NCI-H460 (cell line): ENCODE measurements at places on chromosomes 5 and 9. TPM values are rescaled to one million over a fixed set of nuclear protein-coding genes. Genes with fewer than 3 reads are reported as not detected.

PCDHGA6 gene
- total RNA-seq = 1.1 and 1.2 TPM in 2 replicates

PCDHB7 gene
- total RNA-seq = 0.17 and 0.25 TPM in 2 replicates

SPINK4 gene
- not detected in 2 replicates for total RNA-seq

AIF1L gene
- total RNA-seq = 4.2 and 5.0 TPM in 2 replicates

QRFP gene
- not detected in 2 replicates for total RNA-seq

SLC4A9 gene
- not detected in 2 replicates for total RNA-seq

DNA sequence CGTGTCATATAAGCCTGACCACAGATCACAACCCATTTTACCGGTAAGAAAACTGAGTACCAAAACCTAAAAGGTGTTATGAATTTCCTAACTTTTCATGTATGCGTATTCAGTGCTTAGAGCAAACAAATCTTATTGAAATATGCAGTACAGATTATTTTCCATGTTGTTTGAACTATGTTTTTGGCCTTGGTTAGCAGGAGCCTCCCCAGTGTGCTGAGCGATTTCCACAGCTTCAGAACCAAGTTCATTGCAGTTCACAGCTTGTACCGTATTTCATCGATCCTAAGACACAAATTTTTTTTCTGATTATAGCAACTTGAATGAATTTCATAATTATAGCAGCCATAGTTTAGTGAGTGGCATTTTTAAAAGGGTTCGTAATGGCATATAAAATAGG lies 13.7 kb downstream of the ADAMTSL1 start:
- no peak for DNase-seq

- no peak for DNase-seq
Observed at GRCh38 chr5:1217596-1218206, 7.5 kb upstream of the SLC6A18 start.

DNA sequence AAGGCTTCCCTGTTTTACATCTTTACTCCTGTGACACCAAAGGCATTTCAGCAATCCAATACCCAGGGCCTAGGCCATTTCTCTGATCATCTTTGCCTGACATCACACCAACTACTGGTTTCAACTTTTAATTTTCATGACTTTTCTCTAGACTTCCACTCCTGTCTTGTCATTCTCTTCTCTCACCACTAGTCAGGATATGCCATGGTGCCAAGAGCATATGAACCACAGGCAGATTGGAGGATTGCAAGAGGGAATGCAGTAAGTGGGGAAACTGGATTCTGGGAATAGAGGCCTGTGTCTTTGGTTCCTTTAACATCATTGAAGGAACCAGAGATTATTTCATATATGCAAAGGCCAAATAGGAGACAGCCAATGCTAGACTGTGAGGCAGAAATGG lies 69.3 kb downstream of the ANKRD31 start:
- peak; percentile 2 for DNase-seq

DNA sequence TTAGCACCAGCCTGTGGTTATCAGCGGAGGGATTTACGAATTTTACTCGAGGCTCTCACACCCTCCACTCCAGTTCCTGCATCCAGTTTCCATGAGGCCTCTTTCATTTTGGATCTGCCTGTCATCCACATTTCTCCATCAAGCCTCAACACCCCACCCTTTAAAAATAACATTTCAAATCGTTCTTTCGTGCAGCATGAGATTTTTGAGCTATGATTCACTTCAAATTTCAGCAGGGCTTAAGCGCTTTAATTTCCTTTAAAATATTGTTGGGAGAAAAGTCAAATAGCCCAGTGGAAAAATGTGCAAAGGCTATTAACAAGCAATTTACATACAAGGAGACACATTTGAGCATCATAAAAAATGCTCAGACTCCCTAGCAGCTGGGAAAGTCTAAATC lies 103.2 kb downstream of the MSX2 start:
- no peak for DNase-seq

DNA sequence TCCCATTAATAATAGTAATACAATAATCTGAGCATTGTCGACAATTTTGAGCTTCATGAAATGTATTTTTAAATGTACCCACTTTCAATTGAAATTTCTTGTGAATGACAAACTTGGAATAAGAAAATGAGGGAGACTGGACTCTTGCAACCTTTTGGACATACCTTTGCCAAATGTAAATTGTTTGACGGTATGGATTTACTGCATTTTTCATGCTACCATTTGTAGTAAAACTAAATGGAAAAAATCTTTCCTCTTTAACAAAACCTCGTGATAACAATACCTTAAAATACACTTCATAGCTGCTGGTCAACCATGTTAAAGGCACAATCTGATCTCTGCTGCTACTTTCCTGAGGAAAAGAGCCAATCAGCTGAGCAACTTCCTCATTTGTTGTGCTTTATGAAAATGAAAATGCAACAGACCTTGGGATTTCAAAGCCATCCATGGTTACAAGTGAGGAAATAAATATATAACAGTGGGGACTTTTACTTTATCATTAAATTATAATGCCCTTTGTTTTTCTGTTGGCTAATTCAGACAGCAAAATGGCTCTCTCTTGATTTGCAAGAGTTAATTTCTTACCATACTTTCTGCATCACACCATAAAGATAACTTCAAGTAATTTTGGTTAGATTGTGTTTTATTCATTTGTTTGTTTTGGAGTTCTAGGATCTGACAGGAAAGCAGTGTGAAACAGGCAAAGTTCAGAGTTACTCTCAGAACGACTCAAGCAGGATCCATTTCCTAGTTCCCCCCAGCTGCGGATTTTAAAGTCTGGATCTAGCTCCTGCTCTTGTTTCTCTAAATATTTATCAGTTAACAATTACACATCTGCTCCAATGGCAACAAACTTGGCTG lies 1.1 kb downstream of the ALDH1A1 start:
- DNase-seq = no peak

GRCh38 chr5:20536813-20537212 lies 548.8 kb upstream of the CDH18 start:
- DNase-seq = no peak

DNA sequence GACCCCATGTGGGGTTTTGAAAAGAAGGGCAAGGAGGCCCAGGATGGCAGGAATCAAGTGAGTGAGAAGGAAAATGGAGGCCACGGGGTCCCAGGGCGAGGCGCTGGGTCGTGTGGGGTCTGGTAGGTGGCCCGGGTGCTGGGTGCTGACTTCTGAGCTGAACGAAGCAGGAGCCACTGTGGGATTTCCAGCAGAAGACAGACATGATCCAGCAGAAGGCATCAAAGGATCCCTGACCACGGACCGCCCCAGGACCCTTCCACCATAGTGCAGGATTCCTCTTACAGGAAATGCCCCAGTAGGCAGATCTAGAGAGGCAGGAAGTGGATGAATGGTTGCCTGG lies 106.7 kb downstream of the ADAMTS2 start:
- no peak for DNase-seq

- no peak for DNase-seq
Observed at GRCh38 chr5:172956936-172957335, 2.3 kb upstream of the RPL26L1 start.

GRCh38 chr5:54944364-54944763 lies 41.0 kb downstream of the ESM1 start:
- DNase-seq = peak; percentile 36

DNA sequence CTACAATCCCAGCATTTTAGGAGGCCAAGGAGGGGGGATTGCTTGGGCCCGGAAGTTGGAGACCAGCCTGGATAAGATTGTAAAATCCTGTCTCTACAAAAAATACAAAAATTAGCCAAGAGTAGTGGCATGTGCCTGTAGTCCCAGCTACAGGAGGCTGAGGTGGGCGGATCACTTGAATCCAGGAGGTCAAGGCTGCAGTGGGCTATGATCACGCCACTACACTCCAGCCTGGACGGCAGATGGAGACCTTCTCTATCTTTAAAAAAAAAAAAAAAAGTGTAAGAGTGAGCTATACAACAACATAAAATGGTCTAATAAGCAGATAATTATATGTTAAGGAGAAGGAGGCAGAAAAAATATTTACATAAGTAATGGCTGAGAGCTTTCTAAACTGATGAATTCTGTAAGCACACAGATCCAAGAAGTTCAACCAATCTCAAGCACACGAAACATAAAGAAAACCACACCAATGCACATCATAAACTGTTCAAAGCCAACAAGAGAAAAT lies 23.0 kb downstream of the CDC14B start:
- DNase-seq = no peak
